NCI-H1417 (cell line): ENCODE measurements at places on chromosomes 3 and 15.

GRCh38 chr15:37979671-37980409 lies 45.4 kb downstream of the TMCO5A start:
- DNase-seq, result no peak

- no peak for DNase-seq
Observed at GRCh38 chr3:66035763-66036477, 2.8 kb downstream of the MAGI1 start.

GRCh38 chr3:186824430-186825139 lies 17.9 kb upstream of the ADIPOQ start:
- DNase-seq, result peak; percentile 95

- no peak for DNase-seq
Observed at GRCh38 chr3:183638101-183638852, 2.9 kb downstream of the KLHL24 start.

DNA sequence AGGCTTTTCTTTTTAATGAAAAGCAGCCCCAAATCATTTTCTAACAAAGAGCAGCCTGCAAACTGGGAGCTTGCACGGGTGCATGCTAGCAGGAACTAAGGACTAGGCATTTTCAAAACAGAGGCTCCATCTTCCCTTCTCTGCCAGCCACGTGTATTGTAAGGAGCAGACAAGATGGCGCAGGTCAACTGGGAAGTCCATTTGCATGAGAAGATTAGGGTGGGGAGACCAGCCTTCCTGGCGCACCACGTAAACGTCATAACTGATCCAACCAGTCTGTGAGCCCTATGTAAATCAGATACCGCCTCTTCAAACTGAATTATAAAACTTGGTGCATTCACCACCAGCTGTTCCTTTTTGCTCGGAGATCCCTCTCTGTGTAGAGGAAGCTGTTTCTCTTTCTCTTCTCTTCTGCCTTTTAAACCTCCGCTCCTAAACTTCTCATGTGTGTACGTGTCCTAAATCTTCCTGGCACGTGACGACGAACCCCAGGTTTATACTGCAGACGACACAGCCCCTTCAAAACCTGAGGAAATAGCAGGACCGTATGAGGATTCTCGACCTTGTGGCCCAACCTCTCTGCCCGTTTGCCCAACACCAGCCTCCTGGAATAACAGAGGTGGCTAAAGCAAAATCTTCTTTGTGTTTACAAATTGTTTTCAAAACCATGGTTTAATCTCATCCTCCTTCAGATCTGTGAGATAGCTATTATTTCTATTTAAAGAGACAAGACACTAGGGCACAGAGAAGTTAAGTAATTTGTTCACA lies 26.4 kb upstream of the SLC30A4 start:
- DNase-seq, result no peak

DNA sequence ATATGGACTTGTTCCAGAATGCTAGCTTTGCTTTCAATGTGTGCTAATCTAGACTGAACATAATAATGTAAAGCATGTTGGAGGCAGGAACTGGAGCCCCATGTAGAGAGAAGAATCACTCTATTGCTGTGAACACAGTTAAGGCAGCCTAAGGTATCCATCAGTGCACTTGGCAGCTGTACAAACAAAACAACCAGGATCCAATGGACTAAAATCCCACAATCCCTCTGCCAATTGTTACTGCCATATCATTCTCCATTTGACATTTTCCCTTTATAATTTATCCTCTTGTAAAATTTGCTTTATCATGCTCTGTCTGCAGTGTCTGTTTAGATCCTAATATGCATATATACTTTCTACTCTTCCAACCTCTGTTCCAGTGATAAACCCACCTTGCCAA lies 756.8 kb upstream of the LMCD1 start:
- no peak for DNase-seq

- no peak for DNase-seq
Observed at GRCh38 chr3:14353502-14353901, 48.9 kb upstream of the SLC6A6 start.

DNA sequence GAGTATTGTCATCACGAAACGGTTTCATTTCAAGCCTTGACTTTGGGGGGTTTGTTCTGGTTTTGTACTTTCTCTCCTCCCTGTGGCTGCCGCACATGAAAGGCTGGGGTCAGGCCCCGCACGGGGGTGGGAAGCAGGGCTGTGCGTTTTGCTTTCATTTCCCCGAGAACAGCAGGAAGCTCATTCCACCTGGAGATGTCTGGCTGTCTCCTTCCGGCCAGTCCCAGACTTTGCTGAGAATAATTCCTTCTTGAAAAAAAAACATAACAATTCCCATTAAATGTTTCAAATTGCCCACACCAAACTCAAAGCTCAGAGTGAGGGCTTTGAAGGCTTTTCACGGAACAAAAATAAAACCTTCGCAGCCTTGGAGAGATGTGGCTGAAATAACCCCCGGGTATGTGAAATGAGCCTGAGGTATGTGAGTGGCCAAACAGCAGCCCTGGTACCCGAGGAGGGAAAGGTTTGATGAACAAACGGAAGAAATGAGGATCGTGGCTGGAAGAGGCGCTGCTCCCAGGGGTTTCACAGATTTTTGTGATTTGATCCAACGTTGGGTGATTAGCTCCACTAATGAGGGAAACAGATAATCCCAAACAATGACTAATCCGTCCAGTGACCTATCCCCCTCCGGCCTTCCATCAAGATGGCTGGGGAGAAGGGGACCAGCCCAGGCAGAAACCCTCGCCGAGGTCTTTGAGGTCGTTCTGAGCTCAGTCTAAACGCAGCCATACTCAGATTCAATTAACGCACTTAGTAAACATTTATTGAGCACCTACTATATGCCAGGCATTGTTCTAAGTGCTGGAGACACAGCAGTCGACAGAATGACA lies 126.9 kb upstream of the MEF2A start:
- DNase-seq, result no peak

DNA sequence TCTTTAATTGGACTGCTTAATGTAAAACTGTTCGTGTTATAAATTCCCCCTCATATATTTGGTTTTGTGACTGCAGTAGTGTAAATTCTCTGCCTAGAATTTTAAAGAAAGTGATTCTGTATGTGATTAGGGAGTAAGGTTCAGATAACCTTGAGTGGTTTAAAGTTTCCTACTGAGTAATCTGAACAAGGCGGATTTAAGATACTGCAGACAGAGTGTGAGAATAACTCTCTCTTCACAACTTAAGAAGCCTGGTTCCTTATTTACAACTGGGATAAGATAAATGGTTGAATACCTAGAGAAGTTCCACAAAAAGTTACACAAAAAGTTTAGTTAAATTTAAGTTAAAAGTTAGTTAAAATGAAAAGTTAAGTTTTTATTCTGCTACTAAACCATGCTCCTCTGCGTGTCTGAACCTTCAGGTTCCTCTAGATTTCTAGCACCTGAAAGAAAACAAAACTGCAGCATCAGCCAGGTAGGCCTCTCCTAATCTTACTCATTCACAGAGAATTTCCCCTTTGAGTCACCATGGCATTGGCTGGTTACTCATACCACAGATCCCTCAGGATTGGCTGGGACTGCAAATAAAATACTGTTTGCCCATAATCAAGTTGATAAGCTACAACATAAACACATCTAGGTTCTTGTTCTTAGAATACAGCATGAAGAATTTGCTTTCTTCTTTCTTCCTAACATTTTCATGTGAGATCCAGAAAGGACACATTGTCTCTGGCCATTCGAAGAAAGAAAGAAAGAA lies at the start of gene ARL14:
TSS of gene ARL14 (plus strand) at position 614 of the 757 bp plus-strand sequence. CDS start 187 bp downstream, outside the sequence.
- no peak for DNase-seq

GRCh38 chr3:130569461-130570365 lies 52.7 kb downstream of the COL6A6 start:
- DNase-seq, result no peak

GRCh38 chr3:113873814-113874526 lies 35.4 kb downstream of the GRAMD1C start:
- DNase-seq, result no peak
